ENCODE measurements at places on chromosomes 6 and 20. TPM values are rescaled to one million over a fixed set of nuclear protein-coding genes. Genes with fewer than 3 reads are reported as not detected.

GRCh38 chr20:19779634-19780033 is 21.6 kb downstream of the RIN2 start:
- no peak overlapping the region for H3K4me3 ChIP-seq
- DNase-seq, result no peak
- peaks cover 52% of the 10 kb centered on the region for H3K4me1 ChIP-seq
- no peaks in the 10 kb centered on the region for H3K27me3 ChIP-seq
- no peak overlapping the region for H3K27ac ChIP-seq

- no peak overlapping the region for H3K27ac ChIP-seq
- H3K4me3 ChIP-seq, result no peak overlapping the region
- no peaks in the 10 kb centered on the region for H3K27me3 ChIP-seq
- no peaks in the 10 kb centered on the region for H3K36me3 ChIP-seq
- peaks cover 7% of the 10 kb centered on the region for H3K4me1 ChIP-seq
These were observed 42.8 kb upstream of the LOC128125822 start for GRCh38 chr6:63529498-63529897.

DNA sequence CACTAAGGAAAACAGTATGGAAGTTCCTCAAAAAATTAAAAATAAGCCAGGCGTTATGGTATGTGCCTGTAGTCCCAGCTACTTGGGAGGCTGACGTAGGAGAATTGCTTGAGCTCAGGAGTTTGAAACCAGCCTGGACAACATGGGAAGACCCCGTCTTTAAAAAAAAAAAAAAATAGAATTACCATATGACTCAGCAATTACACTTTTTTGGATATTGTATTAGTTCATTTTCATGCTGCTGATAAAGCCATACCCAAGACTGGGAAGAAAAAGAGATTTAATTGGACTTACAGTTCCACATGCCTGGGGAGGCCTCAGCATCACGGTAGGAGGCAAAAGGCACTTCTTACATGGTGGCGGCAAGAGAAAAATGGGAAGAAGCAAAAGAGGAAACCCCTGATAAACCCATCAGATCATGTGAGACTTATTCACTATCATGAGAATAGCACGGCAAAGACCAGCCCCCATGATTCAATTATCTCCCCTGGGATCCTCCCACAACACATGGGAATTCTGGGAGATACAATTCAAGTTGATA is 10.8 kb upstream of the SMIM29 start:
- no peaks in the 10 kb centered on the region for H3K36me3 ChIP-seq
- no peak for DNase-seq
- no peaks in the 10 kb centered on the region for H3K4me1 ChIP-seq
- H3K4me3 ChIP-seq, result no peak overlapping the region
- H3K27me3 ChIP-seq, result no peaks in the 10 kb centered on the region
- H3K27ac ChIP-seq, result no peak overlapping the region

- no peak for DNase-seq
- no peak overlapping the region for H3K4me3 ChIP-seq
- H3K36me3 ChIP-seq, result no peaks in the 10 kb centered on the region
- H3K4me1 ChIP-seq, result no peaks in the 10 kb centered on the region
- no peaks in the 10 kb centered on the region for H3K27me3 ChIP-seq
- H3K27ac ChIP-seq, result no peak overlapping the region
These were observed 150.4 kb downstream of the MYLK4 start for GRCh38 chr6:2600363-2600762.

GRCh38 chr6:75076009-75076408 is 129.8 kb downstream of the COL12A1 start:
- H3K36me3 ChIP-seq, result no peaks in the 10 kb centered on the region
- no peaks in the 10 kb centered on the region for H3K4me1 ChIP-seq
- no peak overlapping the region for H3K4me3 ChIP-seq
- H3K27me3 ChIP-seq, result no peaks in the 10 kb centered on the region
- DNase-seq, result no peak
- no peak overlapping the region for H3K27ac ChIP-seq

GRCh38 chr6:99066044-99066443 is 118.3 kb upstream of the FBXL4 start:
- H3K27ac ChIP-seq, result no peak overlapping the region
- H3K4me3 ChIP-seq, result no peak overlapping the region
- H3K4me1 ChIP-seq, result no peaks in the 10 kb centered on the region
- H3K27me3 ChIP-seq, result no peaks in the 10 kb centered on the region
- no peaks in the 10 kb centered on the region for H3K36me3 ChIP-seq

DNA sequence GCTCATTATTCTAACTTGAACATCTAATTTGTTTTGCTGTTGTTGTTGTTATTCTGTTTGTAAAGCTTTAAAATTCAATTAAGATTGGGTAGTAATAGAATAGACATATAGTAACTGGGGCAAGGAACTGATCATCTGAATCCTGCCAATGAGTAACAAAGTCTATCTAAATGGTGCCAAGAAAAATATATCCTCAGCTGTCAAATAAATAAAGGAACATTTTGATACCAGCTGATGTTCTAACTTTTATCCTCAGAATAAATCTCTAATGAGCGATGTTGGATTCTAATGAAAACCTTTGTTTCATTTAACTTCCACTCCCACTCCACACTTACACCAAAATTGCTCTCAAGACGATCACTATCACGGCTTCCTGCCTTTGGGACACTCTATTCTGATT is 210.9 kb downstream of the TINAG start:
- no peak overlapping the region for H3K4me3 ChIP-seq
- H3K27me3 ChIP-seq, result no peaks in the 10 kb centered on the region
- DNase-seq, result no peak

TNXB gene
- total RNA-seq, result 207 TPM

ADGRF1 gene
- 8.3 TPM for total RNA-seq

ULBP3 gene
- 1.7 TPM for total RNA-seq
